ENCODE measurements at places on chromosomes 4 and X. TPM values are rescaled to one million over a fixed set of nuclear protein-coding genes. Genes with fewer than 3 reads are reported as not detected.

- DNase-seq: no peak
- H3K27ac ChIP-seq: no peak overlapping the region
- no peaks in the 10 kb centered on the region for H3K4me1 ChIP-seq
- no peaks in the 10 kb centered on the region for H3K27me3 ChIP-seq
- H3K4me3 ChIP-seq: no peak overlapping the region
These were observed 41.9 kb upstream of the PRDM8 start for GRCh38 chr4:80155316-80155982.

- no peaks in the 10 kb centered on the region for H3K36me3 ChIP-seq
- no peak overlapping the region for H3K27ac ChIP-seq
- H3K4me1 ChIP-seq: no peaks in the 10 kb centered on the region
These were observed 40.9 kb upstream of the MSX1 start for GRCh38 chr4:4818415-4819212.

DNA sequence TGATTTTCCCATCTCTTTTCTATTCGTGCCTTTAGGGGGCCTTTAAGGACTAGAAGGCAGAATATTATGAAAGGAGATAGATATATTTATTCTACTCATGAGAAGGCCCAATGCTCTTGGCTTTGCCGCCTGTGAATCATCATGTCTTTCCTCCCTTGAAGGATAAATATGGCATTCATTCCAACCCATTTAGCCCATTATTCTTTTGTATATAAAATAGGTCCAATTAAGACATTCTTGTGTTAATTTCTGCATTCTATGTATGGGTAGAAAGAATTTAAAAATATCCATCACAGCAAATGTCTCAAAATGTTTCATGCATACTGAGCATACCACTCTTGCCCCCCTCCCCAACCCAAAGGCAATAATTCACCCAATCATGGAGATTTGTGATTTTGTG lies 115.1 kb downstream of the AFF2 start:
- no peak overlapping the region for H3K4me3 ChIP-seq
- H3K27ac ChIP-seq: no peak overlapping the region
- H3K27me3 ChIP-seq: no peaks in the 10 kb centered on the region
- no peaks in the 10 kb centered on the region for H3K36me3 ChIP-seq
- no peak for DNase-seq

DNA sequence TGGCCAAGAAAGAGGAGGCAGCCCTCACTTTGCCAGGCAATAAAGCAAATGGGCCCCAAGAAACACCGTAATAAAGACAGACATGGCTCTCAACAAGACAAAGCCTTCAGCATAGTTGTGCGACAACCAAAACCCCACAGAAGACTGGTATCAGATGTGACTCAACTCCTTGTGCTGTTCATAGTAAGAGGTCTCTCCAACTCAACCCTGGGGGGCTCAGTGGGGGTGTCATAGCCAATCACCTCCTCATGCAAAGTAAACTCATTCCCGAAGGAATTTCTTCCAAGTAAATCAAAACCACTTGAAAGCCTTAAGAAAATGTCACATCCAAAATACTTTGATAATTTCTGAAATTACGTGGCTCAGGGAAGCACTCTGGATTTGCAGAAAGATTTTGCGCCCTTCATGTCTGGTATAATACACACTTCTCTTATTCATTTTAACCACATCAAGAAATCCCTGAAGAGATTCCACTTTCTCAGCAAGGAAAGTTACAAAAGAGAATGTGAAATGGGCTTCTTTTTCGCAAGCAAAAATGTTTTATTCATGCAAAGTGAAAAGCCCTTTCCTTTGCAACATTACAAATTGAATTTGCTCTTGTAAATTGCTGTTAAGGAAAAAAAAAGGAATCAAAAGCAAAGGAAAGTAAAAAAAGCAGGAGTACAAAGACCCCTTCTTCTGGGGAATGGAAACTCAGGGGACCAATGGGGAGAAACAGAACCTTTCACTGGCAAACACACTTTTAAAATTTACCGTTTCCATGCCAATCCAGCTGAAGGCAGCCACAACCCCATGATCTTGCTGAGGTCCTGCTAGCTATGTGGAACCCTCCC lies 137.4 kb downstream of the NSUN7 start:
- no peaks in the 10 kb centered on the region for H3K4me1 ChIP-seq
- H3K4me3 ChIP-seq: no peak overlapping the region
- H3K36me3 ChIP-seq: no peaks in the 10 kb centered on the region
- no peak for DNase-seq
- no peak overlapping the region for H3K27ac ChIP-seq

GRCh38 chr4:137452799-137453198 lies 79.5 kb downstream of the PCDH18 start:
- DNase-seq: no peak
- no peaks in the 10 kb centered on the region for H3K36me3 ChIP-seq
- no peaks in the 10 kb centered on the region for H3K27me3 ChIP-seq
- H3K27ac ChIP-seq: no peak overlapping the region
- no peak overlapping the region for H3K4me3 ChIP-seq
- H3K4me1 ChIP-seq: no peaks in the 10 kb centered on the region

- no peak overlapping the region for H3K27ac ChIP-seq
- H3K27me3 ChIP-seq: no peaks in the 10 kb centered on the region
- H3K4me3 ChIP-seq: no peak overlapping the region
- no peaks in the 10 kb centered on the region for H3K4me1 ChIP-seq
- peaks cover 2% of the 10 kb centered on the region for H3K36me3 ChIP-seq
- no peak for DNase-seq
These were observed 75.9 kb downstream of the C4orf51 start for GRCh38 chr4:145755802-145756201.

- peak overlapping the region; percentile 79 for H3K4me3 ChIP-seq
- no peaks in the 10 kb centered on the region for H3K36me3 ChIP-seq
- no peak for DNase-seq
- H3K4me1 ChIP-seq: peaks cover 33% of the 10 kb centered on the region
- no peaks in the 10 kb centered on the region for H3K27me3 ChIP-seq
These were observed 675 bp downstream of the PRIMPOL start for GRCh38 chr4:184649971-184650855.

- no peaks in the 10 kb centered on the region for H3K36me3 ChIP-seq
- no peak overlapping the region for H3K4me3 ChIP-seq
- no peaks in the 10 kb centered on the region for H3K27me3 ChIP-seq
- peak; percentile 76 for DNase-seq
- H3K4me1 ChIP-seq: peaks cover 4% of the 10 kb centered on the region
These were observed 14.5 kb downstream of the SLC25A5 start for GRCh38 chrX:119482481-119483480.

DNA sequence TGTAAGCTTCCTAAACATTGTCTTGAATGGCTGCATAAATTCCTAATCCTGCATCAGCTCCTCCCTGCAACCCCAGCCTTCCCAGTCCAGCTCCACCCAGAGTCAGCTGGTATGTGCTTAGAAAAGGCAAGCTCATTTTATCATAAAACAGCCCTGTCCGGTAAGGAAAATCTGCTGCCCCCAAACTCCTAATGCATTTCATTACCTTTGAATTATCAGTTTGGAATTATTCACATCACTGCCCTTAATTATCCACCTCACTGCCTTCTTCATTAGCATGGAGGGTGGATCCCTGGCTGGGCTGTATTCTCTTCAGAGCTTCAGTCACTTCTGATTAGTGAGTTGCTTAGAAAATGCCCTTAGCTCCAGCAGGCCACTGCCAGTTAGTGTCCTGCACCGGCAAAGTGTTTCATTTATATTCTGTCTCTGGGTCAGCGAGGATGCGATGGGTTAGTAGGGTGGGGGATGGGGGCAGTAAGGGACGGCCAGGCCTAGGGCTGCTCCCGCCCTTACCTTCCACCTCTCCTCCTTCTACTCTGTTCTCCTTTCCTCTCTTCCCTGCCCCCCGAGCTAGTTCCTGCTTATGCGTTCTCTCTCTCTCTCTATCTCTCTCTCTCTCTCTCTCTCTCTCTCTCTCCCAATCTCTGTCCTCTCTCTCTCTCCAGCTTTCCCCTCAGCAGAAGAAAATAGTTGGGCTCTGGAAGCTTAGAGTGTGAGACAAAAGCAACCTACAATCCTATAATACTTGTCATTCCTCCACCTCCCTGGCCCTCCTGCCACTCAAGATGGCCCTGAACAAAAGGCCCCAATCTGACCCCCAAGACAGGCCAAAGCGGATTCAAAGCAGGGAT lies 174.8 kb upstream of the KLF3 start:
- no peaks in the 10 kb centered on the region for H3K36me3 ChIP-seq
- no peak for DNase-seq
- no peak overlapping the region for H3K27ac ChIP-seq
- H3K4me3 ChIP-seq: no peak overlapping the region
- H3K4me1 ChIP-seq: peaks cover 5% of the 10 kb centered on the region

DNA sequence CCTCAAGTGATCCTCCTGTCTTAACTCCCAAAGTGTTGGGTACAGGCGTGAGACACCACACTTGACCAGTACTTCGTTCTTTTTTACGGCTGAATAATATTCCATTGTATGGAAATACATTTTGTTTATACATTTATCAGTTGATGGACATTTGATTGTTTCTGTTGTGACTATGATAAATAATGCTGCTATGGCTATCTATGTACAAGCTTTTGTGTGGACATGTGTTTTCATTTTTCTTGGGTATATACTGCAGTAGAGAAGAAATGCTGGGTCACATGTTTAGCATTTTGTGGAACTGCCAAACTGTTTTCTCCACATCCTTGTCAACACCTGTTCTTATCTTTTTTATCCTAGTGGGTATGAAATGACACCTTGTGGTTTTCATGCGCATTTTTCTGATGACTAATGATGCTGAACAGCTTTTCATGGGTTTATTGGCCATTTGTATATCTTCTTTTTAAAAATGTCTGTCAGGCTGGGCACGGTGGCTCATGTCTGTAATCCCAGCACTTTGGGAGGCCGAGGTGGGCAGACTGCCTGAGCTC lies 37.3 kb downstream of the SAT1 start:
- H3K36me3 ChIP-seq: no peaks in the 10 kb centered on the region
- H3K27me3 ChIP-seq: no peaks in the 10 kb centered on the region
- no peak overlapping the region for H3K4me3 ChIP-seq
- no peak overlapping the region for H3K27ac ChIP-seq

Gene MMRN1
- 0.56 TPM for total RNA-seq

Gene SPACA5
- total RNA-seq: not detected

Gene CRMP1
- 0.98 TPM for total RNA-seq

Gene DAPP1
- total RNA-seq: 0.54 TPM

Data from pancreas (tissue), 10 donors.